Astrocyte of the hippocampus (primary cell): ENCODE measurements at places on chromosomes 16 and 17.

- peak; percentile 11 for DNase-seq
These were observed 599 bp downstream of the RNF112 start for GRCh38 chr17:19411631-19412030.

DNA sequence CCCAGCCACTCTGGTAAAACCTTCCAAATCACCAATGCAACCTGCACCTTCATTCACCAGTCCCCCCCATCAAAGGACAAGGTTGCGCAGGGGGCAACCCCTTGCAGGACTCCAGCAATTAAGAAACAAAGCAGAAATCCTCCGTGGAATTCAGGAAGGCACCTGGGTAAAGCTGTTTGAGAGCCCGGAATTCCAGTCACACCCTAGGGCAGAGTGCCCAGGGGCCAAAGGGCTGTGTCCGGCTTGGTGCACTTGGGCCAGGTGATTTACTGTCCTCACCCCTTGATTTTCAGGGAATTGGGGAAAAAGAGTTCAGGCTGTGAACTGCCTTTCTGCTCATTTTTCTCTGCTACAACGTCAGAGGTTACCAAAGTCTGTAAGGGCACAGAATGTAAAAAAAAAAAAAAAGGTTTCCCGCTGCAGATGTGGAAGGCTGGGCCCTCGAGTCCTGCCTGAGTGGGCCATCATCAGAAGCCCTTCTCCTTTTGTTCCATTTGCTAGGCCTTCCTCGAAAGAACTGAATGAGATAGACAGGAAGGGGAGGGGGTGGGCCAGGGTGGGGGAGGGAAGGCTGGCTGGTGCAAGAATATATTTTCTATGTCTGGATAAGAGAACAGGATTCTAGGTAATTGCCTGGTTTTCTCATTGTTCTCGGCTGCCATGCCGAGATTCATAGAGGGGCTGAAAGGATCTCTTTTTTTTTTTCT is 266.5 kb upstream of the PSMD7 start:
- no peak for DNase-seq

- DNase-seq: peak; percentile 8
These were observed 43.4 kb upstream of the CRHR1 start for GRCh38 chr17:45740553-45741330.

DNA sequence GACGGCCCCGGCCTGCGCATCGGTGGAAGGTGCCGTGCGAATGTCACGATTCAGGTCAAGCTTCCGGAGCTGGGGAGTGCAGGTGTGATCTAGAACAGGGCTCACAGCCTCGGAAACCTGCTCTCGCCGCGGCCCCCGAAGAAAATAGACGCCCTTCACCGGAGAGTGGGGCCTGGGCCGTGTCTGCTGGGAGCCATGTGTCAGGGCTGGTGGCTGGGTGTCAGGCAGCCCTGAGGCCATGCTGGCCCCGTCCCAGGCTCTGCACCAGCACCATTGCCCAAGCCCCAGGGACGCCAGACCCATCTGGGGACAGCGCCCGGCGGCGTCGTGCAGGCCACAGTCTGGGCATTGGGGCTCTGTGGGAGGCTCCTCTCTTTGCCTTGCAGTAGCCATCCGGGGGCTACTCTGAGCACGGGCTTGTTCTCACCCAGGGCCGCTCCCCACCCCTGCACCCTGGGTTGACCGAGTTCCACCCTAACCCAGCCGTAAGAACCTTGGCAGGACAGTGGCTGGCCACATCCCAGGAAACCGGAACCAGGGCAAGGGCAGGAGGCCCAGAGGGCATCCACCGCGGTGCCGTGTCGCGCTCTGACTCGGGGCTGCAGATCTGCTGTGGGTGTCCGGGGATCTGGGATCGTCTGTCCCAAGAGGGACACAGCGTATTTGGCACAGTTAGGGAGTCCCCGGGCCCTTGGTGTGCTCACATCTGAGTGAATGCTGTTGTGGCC is 5.3 kb upstream of the NUDT16L1 start:
- DNase-seq: no peak

GRCh38 chr17:81838753-81839255 is 4.0 kb upstream of the PPP1R27 start:
- no peak for DNase-seq

DNA sequence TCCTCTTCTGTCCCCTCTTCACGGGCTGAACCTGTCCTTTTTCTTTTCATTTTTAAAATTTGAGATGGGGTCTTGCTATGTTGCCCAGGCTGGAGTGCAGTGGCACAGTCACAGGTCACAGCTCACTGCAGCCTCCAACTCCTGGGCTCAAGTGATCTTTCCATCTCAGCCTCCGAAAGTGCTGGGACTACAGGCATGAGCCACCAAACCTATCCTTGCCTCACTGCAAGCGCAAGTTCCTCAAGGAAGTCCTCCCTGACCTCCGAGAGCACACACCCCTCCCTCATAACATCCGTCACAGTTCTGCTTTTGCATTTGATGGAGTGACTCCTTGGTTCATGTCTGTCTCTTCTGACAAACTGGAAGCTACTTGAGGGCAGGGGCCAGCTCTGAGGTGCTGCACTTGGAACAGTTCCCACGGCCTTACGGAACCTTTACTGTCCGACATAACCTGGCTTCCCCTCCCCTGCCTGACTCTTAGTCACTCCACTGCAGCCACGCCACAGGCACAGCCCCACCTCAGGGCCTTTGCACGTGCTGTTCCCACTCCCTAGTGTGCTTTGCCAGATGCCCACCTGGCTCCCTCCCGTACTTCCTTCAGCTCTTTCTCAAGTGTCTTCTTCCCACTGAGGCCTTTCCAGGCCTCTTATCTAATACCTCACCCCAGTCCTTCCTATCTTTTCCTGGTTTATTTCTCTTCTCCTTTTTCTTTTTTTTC is 4.4 kb downstream of the TBX6 start:
- DNase-seq: no peak

DNA sequence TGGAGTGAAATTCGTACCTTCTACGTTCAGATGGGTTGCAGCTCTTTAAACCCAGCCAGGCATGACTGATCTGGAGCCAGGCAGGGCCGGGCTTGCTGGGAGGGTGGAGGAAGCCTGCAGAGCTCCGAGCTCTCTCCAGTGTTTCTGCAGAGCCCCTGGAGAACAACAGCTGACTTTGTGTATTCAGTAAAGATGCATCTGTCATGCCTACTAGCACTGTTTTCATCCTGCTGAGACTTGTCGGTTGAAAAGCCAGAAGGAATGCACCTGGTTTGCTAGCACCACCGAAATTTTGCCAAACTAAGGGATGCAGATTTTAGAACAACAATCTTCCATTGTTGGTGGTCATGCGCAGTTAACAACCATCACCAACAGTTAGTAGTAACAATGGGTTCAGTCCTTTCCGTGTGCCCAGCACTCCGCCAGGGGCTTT is 22.4 kb upstream of the SCNN1B start:
- no peak for DNase-seq

DNA sequence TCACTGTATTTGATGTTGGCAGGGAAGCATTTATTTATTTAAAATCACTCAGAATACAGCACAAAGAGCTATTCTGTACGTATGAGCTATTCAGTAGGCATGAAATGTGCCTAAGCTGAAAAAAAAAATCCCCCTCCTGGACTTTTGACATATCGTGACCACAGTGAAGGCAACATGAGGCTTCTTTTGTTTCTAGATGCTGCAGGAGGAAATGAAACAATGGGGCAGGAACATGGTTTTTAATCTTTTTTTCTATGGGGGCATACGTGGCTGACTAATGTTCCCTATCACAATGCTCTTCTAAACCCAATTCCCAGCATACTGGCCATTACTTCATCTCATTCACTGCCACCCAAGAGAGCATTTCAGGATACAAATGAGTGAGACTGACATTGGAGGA is 191.0 kb upstream of the PMFBP1 start:
- peak; percentile 65 for DNase-seq

GRCh38 chr17:73156887-73157520 is 7.8 kb upstream of the SSTR2 start:
- no peak for DNase-seq

DNA sequence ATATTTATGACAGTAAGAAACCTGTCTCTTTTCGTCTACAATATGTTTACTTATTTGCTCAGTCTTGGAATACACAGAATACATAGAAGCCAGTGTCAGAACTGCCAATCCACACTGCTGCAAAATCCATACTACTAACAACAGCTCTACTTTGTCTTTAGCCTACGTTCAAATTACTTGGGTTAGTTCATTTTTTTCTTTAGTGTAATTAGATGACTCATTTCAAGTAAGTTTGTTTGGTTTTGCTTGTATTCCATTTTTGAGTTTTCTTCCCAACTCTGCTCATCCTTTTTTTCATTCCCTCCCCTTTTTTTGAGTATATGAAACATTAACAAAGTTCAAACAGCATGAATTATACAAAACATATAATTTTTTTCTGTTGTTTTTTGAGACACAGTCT is 16.9 kb downstream of the CMC2 start:
- no peak for DNase-seq

- DNase-seq: no peak
These were observed 15.0 kb downstream of the CA10 start for GRCh38 chr17:52143542-52143941.

- no peak for DNase-seq
These were observed 5.0 kb upstream of the ARHGAP27 start for GRCh38 chr17:45437465-45438283.

DNA sequence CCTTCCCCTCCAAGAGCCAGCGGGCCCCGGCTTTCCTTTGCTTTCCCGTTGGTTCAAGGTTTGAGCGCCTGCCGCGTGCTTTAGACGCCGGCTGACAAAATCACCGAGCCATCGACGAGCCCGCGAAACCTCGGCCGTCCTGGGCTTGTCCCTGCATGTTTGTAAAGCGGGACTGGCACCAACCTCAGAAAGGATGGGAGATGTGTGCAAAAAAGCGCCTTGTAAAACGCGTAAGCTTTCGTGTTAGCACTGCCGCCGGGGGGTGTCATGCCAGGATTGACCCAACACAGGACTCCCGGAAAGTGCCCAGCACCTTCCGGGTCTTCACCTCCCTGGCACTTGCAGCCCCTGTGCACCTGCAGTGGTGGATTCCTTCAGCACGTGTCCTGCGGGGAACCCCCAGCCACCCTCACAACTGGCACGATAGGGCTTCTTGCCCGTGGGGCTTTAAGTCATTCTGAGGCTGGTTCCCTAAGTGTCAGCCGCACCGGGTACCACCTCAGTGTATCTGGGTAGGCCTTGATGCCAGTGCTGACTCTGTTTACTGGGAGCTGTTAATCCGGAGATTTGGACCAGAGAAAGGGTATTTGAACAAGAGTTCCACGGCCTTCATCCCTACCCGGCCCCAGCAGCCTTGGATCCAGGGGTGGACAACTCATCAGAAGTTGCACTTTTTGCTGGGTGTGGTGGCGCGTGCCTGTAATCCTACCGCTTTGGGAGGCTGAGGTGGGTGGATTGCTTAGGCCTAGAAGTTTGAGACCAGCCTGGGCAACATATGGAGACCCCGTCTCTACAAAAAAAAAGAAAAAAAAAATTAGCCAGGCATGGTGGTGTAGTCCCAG is 817 bp downstream of the NDUFAF8 start:
- peak; percentile 42 for DNase-seq

DNA sequence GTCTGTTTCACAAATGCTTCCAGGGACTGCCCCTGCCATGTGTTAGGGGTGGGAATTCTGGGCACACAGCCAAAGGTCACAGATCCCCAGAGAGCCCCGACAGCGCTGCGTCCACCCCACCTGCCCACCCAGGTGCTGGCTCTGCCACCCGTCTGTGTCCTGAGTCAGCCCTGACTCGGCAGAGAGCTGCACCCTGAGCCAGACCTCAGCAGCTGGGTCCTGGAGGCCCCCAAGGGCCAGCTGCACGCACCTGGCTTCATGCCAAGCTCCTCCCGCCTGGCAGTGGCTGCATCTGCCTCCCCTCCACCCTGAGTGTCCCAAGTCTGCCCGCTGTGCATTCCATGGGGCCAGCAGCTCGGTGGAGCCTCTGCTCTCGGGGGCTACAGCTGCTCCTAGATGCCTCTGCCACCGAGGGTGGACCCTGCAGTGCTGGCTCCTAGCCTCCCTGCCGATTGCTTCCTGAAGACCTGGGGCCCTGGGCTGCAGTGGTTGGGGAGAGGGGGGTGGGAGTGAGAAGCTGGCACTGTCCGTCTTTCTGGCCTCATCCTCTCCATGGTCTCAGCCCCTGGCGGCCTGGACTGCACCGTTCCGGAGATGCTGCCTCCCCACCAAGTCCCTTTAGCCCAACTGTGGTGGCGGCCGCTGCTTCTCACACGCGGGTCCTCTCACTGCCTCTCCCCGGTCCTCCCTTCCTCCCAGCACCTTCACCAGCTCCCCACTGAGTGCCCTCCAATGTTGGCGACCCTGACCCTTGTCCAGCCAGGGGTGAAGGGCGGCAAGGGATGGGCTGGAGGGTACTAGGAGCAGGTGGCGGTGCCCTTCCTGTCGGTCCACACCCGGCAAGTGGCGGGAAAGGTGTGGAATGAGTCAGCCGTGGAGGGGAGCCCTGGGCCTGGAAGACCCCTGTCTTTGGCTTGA is 3.0 kb downstream of the SECTM1 start:
- peak; percentile 61 for DNase-seq

DNA sequence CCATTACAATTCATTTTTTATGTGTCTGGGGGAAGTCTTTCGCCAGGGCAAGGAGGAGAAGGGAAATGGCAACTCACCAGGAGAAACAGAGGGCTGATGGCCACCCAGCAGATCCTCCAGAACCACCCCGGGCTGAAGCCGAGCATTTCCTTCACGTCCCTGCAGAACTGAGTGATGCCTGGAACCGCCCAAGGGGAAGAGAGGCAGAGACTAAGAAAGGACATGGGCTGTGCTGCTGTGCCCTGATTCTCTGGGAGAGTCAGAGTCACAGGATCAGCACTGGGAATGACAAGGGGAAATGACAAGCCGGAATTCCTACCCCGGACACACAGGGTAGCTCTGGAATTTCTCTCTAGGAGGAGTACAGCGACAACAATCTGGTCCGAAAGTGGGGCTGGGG is 27.8 kb downstream of the SLC6A4 start:
- no peak for DNase-seq
